Naive thymus-derived CD8-positive, alpha-beta T cell (primary cell): ENCODE measurements at places on chromosomes 1 and 21.

DNA sequence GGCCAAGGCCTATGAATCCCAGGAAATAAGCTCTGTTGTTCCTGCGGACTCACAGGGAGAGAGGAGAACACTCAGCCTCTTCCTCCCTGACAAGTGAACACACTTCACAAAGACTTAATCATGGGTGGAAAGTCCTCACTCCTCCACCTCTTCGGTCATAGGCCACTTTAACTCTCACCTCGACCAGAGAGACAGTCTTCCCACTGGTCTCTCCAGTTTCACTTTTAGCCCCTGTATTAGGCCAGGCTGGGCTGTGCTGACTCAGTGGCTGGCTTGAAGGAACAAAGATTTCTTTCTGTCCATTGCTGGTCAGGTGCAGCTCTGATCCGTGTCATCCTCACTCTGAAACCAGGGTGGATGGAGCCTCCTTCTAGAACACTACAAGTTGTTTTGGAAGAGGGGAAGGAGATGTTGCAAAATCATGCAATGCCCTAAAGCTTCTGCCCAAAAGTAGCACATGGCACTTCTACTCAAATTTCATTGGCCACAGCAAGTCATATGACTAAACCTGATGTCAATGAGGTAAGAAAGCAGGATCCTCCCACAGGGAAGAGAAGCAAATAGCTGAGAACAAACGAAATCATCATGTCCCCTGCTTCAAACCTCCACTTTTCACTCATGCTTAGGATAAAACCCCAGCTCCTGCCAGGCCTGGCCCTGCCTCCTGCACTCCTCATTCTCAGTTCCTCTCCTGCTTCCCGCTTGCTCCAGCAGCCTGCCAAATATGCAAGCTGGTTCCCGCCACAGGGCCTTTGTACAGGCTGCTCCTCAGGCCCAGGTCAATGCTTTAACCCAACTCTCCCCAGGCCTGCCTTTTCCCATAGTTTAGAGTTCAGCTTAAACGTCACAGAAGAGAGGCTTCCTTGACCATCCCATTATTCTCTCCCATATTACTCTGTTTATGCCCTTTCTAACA, 150.5 kb upstream of the RUNX3 start:
- no peak for DNase-seq

DNA sequence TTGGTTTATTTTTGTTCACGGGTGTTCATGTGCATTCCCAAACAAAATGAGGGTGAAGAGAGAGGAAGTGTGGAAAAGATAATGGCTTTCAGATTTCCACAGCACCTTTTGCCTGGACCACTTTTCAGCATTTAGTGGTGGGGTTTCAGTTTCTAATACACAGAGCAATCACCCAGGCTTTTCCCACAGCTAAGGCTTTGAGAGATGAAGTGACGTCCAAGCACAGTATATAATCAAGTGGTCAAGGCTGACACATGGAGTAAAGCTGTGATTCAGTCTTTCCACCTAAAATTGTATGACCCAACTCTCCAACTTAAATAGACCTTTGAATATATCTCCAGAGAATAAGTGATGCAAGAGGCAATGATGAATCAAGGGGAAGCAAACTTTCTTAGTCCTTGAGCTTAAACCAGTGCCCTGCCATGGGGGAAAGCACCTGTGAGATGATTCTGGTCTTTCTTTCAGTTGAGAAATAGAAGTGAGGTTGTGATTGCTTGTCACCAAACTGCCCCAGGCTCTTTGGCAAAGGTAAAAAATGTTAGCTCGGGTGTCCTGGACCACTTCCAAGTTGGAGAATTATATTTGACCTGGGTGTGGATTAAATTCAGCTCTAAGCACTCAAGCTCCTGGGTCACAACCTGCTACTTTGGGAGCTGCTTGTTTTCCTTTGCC, 2.4 kb upstream of the PIK3R3 start:
- no peak for DNase-seq

- no peak for DNase-seq
These were observed 148.7 kb upstream of the LMO4 start for GRCh38 chr1:87179851-87180519.

- no peak for DNase-seq
These were observed 11.1 kb downstream of the MTX1 start for GRCh38 chr1:155219592-155220031.

- DNase-seq = no peak
These were observed 25.6 kb downstream of the ZYG11B start for GRCh38 chr1:52751589-52752483.

GRCh38 chr1:70866542-70867264, 180.9 kb downstream of the PTGER3 start:
- no peak for DNase-seq

DNA sequence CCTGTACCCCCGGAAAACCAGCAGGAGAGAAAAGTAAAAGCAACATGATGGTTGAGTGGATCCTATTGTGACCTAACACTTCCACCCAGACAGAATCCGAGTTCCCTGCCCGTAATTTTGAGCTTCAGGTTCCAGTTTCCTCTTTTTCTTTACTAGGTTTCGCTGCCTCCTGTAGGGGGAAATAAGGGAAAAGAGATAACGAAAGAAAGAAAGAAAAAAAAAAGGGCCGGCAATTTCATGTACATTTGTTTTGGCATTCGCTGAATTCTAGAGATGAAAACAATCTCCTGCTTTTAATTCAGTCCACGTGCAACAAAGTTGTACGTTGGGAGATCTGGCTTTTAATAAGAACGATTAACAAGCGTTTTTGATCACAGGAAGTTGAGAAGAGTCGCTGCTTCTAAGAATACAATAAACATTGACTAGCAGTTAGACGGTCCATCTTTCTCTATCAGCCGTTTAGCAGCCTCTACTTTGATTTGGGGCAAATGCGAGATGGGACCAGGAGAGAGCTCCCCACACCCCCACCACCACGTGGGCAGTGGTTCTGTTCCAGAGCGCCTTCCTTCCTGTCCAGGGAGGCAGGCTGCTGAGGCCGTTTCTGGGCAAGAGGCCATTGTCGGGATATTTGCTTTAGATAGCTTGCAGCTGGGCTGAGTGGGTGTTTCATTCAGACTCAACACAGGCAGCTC, 155.9 kb upstream of the RUNX1 start:
- DNase-seq = no peak

DNA sequence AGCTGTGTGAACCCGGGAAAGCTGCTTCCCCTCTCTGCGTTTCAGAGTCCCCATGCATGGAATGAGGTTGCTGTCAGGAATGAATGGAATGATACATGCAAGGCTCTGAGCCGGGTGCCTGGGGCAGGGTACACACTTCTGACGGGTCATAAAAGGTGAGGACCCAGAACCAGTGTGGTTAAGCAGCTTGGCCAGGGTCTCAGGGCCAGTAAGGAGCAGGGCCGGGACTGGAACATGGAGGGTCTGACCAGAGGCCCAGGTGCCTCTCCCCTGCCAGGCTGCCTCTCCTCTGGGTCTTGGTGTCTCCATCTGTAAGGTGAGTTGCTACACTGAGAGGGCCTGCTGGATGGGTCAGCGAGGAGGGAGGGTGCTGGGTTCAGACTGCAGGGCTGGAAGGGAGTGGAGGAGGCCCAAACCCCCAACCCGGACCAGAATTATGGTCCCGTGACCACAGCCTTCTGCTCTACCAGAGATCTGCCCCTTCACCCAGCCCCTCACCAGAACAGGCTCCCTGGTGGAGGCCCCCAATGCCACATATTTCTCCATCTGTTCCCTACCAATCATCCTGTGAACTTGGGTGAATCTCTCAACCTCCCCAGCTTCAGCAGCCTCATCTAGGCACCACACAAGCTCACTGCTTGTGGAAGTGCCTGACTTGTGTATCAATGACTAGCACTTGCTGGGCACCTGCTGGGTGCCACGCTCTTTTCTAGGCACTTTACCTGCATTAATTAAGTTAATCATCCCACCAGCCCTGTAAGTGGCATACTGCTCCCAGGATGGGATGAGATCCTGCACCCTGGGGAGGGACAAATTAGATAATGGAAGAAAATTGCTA, 16.2 kb upstream of the LRP8 start:
- DNase-seq = no peak

DNA sequence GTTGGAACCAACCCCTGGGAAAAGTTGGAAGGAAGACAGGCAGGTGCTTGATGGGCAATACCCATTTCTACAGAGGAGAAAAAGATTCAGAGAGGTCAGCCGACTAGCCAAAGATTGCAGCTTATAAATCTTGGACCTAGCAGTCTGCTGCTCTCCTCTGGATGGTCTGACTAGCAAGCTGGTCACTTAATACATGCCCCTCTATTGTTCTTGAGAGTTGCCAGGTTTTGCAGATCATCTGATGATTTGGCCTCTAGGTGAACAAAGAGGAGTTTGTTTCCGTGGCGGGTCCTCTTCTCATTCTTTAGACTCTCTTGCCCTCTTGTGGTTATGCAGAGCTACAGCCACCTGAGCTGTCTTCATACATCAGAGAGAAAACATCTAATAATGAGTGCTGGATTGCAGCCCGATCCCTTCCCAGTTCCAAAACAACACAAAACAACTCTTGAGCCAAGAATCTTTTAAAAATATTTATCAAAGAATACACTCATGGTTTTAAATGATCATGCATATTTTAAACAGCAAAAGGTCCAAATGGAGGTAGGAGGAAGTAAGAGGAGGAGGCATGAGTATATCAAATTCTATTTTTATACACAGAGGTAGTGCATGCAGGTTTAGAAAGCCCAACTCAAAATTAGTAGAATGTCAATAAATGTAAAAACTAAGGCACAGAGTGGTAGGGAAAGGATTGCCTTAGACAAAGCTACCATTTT, 115.7 kb downstream of the SLC30A10 start:
- no peak for DNase-seq

DNA sequence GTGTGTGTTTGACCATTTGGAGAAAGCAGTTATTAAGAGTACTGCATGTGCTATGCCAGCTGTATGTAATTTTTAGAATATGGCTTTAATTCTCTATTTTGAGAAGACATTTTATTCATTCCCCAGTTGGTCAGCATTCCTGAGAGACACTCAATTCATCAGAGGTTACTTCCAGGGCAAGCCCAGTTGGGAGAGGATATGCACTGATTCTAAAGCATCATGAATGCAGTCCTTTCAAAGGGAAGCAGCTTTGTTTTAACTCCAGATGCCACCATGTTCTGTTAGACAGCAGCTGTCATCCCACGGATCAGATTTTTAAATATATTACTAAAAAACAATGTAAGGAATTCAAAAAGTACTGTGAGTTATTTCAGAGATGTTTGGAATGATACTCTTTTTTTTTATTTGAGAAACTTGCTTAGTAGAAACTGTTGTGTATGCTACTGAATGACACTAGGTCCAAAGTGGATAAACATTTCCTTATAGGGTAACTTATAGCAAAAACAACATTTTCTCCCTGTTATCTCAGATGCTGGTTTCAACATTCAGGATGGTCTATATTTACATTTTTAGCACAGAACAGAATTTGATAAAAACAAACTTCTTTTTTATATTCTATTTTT, 149.5 kb upstream of the B3GALT2 start:
- no peak for DNase-seq
